Fibroblast of the conjunctiva (primary cell): ENCODE measurements at places on chromosomes 4 and X.

DNA sequence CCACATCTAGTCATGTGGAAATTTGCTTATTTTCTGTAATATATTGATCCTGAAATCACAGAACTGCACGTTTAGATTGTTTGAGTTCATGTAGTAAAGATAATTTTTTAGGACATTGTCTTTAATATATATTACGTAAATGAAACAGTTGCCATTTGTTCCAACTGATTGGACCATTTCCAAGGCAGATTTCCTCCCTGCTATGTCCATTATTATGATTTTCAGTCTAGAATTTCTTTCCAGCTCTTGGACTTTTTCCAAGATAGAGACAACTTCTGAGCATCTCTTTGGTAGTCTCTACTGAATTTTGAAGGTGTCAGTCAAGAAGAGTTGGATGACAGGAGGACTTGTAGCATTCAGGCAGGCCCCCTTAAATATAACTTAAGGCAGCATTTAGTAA, 94.6 kb downstream of the STIM2 start:
- no peak for DNase-seq

DNA sequence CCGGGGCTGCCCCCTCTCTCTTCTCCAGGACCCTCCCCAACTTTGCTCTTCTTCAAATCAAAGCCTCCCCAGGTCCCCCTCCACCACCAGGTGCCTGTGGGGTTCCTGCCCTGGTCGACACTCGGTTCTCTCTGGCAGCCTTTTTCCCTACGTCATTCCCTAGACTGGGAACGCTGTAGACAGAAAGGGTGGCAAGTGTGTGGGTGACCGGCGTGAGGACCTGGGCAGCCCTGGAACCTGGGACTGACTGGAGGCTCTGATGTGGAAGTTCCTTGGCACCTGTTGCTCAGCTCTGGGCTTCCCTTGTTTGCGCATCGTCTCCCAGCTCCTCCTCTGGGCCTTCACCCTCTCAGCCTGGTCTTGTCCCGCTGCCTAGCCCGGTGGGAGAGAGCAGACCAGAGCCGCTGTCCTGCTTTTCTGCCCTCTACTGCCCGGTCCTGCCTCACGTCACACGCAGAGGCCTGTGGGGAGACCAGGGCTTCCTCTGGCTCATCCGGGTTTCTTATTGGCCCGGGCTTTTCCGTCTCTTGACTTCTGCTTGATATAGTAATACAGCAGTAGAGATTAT, 1.3 kb downstream of the TACC3 start:
- DNase-seq, result no peak

DNA sequence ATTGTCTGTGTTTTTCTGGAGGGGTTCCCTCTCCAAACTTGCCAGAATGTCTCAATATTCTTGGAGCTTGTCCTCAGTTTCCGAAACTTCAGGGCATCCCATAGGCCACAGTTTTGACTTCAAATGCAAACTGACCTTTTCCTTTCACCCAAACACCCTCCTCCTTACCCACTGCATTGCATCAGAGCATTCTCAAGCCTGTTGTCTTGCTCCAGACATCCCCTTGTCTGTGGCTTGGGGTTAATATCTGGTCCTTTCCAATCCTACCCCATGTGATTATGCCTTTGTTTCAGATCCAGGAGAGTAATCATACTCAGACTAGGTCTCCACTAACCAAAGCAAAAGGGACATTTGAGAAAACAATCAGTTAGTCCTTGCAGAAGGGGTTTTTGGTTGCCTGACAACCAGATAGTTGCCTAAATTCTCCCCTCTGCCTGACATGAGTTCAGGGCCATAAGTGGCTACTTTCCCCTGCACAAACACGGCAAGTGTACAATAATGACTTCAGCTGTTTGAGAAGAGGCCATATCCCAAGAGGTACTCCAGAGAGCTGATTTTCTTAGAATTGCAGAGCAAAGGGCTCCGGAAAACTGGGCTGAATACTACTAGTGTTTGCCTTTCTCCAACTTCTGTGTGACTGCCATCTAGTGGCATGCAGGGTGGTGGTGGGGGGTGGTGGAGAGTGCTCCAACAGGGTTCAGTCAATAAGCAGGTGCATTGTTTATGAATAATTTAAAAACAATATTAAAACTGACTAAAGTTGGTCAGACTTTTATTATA, 130.2 kb downstream of the CHRDL1 start:
- DNase-seq, result peak; percentile 4

DNA sequence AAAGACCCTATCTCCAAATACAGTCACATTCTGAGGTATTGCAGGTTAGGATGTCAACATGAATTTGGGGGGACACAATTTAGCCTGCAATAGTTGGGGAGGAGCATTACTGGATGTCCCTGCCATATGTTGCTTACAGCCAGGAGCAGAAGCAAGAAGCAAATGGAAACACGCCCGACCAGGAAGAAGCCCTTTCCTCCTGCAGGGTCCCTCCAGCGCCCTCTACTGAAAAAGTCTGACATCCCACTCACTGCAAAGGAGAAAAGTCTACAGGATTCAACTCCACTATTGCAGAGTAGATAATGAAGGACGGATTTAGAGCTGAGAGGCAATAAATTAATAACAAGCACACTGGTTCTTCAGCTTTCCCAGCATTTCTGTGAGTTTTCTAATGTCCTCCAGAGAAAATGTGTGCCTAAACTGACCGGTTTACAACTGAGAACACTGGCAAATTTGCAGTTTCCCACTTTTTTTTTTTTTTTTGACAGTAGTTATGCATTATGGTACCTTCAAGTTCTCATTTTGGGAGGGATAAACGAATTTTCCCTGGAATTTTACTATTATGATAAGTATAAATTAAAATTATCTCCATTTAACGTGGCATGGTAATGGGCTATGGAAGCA, 31.7 kb downstream of the COQ2 start:
- DNase-seq, result peak; percentile 64

- DNase-seq, result no peak
These were observed 103.3 kb downstream of the TMEM144 start for GRCh38 chr4:158313566-158313965.

- DNase-seq, result no peak
These were observed 30.1 kb upstream of the CFAP299 start for GRCh38 chr4:80305466-80305865.

DNA sequence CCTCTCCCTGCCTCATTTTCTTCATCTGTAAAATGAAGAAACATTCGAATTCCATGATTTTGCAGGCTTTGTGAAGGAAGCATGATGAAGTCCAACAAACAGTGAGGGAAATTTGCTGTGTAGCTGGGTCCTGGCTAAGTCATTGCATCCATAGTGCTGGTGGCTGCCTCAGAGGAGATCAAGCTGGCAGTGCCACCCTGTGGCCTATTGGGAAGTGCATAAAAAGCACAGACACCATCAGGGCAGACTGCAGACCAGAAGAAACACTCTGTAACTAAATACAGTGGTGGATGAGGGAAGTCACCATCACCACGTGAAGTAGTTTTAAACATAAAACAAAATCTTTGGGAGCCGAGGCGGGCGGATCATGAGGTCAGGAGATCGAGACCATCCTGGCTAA, 40.7 kb upstream of the DDX3X start:
- DNase-seq, result no peak

DNA sequence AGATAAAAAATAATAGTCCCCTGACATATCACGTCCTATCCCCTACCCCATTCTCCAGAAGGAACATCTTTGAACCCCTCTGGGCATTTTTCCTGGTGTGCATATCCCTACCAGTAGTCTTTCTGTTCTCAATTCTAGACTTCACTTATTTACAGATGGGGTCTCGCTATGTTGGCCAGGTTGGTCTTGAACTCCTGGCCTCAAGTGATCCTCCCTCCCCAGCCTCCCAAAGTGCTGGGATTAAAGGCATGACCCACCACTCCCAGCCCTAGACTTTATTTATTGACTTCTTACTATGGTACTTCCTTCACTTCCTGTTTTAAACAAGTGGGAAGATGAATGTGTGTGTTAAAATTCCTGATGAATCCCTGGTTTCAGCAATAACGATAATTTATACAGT, 612 bp upstream of the RRAGB start:
- no peak for DNase-seq

DNA sequence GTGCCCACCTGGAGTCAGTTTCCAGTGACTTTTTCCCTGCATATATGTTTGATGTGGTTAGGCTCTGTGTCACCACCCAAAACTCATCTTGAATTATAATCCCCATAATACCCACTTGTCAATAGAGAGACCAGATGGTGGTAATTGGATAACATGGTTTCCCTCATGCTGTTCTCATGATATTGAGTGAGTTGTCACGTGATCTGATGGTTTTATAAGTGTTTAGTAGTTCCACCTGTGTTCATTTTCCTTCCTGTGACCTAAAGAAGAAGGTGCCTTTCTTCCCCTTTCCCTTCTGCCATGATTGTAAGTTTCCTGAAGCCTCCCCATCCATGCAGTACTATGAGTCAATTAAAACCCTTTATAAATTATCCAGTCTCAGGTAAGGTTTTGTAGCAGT, 740.9 kb downstream of the ARAP2 start:
- no peak for DNase-seq

GRCh38 chrX:50161127-50161526, 39.7 kb downstream of the AKAP4 start:
- DNase-seq, result no peak

DNA sequence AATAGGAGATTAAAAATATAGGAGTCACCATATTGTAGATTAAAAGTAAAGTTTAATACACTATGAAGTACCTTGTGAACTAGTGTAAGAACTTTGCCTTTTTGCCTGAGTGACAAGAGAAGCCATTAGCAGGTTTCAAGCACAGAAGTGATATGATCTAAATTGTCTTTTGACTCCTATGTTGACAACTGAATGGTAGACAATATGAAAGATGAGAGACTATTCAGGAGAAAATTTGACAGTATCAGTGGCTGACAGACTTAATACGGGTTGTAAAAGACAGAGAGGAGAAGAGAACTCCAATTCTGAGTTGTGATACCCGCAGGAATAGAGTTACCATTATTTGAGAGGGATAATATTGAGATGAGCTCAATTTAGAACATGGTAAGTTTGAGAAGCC, 1259.8 kb downstream of the PCDH7 start:
- DNase-seq, result no peak

GRCh38 chr4:120733054-120733453, 189.5 kb downstream of the PRDM5 start:
- no peak for DNase-seq

- no peak for DNase-seq
These were observed 39.2 kb upstream of the UGT2B7 start for GRCh38 chr4:69056921-69057550.

DNA sequence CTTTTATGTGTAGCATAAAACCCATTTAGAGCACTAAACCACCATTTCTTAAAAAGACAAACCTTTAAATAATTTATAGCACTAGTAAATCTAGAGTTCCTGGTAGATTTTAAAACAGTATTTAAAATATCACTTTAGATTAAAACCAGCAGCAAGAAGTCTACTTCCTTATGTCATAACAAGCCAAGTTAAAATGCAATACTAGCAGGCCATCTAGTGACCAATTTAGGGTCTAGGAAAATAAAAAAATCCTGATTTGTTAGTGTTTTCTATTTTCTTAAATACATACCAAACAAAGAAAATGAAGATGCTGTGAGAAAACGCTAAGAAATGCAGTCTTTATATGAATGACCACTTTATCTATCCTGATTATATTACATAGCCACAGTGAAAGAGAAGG, 53.9 kb downstream of the PAPSS1 start:
- peak; percentile 34 for DNase-seq

- no peak for DNase-seq
These were observed 128.7 kb upstream of the GIMD1 start for GRCh38 chr4:106497271-106497670.

GRCh38 chr4:109432696-109433095, 919 bp upstream of the SEC24B start:
- peak; percentile 40 for DNase-seq

DNA sequence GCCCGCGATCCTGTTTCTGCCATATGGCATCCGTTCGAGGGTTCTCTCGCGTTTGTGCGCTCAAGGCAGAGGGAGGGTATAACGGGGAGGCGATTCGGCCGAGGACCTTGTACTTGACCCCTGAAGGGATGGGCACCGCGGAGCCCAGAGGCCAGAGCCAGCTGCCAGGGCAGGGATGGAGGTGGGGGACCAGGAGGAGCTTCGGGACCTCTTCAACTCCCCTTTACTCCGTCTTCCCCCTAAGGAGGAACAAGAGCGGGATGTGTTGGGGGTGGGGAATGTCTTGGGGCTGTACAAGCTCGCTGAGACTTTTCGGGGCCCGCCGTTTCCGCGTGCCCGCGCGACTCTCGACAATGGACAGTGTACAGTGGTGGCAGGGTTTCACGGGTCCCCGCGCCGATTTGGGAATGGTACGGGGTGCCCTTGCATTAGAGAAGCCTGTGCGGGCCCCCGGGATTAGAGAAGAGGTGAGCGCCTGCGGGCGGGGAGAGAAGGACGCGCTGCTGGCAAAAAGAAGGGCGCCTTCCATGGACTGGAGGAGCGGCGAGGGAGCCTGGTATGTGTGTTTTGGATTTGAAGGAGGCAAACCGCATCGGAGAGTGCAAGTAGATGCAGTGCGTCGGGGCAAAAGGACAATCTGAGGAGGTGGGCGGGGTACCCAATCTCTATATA, 760 bp downstream of the UGT8 start:
- DNase-seq, result no peak

GRCh38 chr4:7778510-7779431, 160.9 kb downstream of the AFAP1 start:
- DNase-seq, result no peak

- DNase-seq, result peak; percentile 61
These were observed 215.3 kb upstream of the TTC29 start for GRCh38 chr4:147160908-147161513.

GRCh38 chrX:44621078-44621477, 78.4 kb upstream of the FUNDC1 start:
- DNase-seq, result no peak

DNA sequence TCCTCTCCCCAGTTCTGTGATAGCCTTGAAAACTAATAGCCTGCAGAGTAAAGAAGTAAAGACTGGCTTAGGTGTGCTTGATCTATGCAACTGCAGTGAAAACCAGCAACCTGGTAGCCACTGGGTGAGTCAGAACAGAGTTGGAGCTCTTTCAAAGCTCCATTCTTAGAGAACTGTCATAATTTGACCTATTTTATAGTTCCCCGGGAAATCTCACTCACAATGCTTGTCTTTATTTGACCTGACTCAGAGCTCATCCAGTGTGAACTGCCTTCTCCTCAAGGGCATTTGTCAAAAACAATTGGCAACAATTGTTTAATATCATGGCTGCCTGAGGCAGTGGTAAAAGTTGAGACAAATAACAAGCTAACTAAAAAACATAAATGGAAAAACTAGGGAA, 213.0 kb upstream of the NHS start:
- DNase-seq, result no peak

DNA sequence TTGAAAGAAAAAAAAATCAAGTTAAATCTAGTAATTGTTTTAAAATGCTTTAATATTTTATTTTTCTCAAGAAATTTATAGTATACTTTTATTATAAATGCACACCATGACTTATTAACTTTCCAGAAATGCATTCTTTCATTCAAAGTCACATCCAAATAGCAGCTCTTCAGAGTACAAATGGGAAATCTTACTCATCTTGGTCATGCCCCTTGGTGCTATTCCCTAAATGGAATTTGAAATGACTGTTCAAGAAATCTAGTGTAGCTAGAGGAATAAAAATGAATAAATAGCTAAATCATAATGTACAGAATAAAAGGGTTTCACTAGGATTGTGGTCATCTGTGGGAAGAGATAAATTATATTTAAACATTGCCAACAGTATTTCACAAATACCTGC, 1139.7 kb downstream of the PCDH18 start:
- peak; percentile 5 for DNase-seq
